ENCODE measurements at places on chromosomes 2 and 18. TPM values are rescaled to one million over a fixed set of nuclear protein-coding genes. Genes with fewer than 3 reads are reported as not detected.

C2orf78 gene
- total RNA-seq, result not detected

NEU2 gene
- not detected for total RNA-seq

LIMS4 gene
- total RNA-seq, result 2.1 TPM

GRCh38 chr2:64939332-64939917, 49.8 kb upstream of the SLC1A4 start:
- no peak overlapping the region for H3K27ac ChIP-seq
- no peak overlapping the region for H3K4me3 ChIP-seq
- no peaks in the 10 kb centered on the region for H3K36me3 ChIP-seq
- H3K27me3 ChIP-seq, result no peaks in the 10 kb centered on the region
- H3K4me1 ChIP-seq, result peaks cover 4% of the 10 kb centered on the region
- DNase-seq, result no peak

- H3K4me3 ChIP-seq, result no peak overlapping the region
- no peak overlapping the region for H3K27ac ChIP-seq
- H3K27me3 ChIP-seq, result no peaks in the 10 kb centered on the region
- H3K4me1 ChIP-seq, result peaks cover 28% of the 10 kb centered on the region
- H3K36me3 ChIP-seq, result no peaks in the 10 kb centered on the region
Observed at GRCh38 chr18:76622651-76623050, 127.6 kb upstream of the ZNF516 start.

DNA sequence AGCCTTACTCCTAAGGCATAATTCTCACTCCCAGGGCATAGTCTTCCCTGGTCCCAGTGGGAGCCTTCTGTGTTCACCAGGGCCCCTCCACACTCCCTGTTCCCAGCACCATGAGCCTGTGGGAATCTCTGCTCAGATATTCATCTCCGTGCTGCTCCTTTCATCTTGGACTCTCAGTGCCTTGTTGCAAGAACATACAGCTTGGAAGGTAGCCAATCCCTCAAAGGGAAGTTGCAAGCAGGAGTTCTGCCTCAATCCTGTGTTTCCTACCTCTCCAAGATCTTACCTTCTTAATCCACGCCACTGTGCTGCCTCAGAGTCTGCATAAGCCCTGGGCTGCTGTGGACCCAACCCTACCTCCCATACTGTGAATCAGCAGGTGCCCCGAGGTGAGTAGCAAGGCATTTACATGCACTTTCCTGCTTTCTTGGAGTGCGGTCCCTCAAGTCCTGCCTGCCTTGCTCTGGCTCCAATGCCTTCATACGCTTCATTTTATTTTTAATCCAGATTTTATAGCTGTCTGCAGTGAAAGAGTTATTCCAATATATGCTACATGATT, 413.8 kb upstream of the RAB6C start:
- no peak for DNase-seq
- no peaks in the 10 kb centered on the region for H3K27me3 ChIP-seq
- H3K36me3 ChIP-seq, result no peaks in the 10 kb centered on the region
- H3K4me1 ChIP-seq, result no peaks in the 10 kb centered on the region
- H3K27ac ChIP-seq, result no peak overlapping the region

- H3K4me1 ChIP-seq, result no peaks in the 10 kb centered on the region
- no peak for DNase-seq
- no peak overlapping the region for H3K27ac ChIP-seq
Observed at GRCh38 chr18:4369705-4370104, 85.4 kb downstream of the DLGAP1 start.

Data from upper lobe of right lung (tissue), 1 donor.